ENCODE measurements at places on chromosomes 11 and 22.
A peak's percentile ranks its signal among the peaks of the same experiment; 100 is the strongest.

- no peak for DNase-seq
Measured at GRCh38 chr22:42720263-42721044, at the start of gene A4GALT. Gene A4GALT, minus strand, starts transcription at chr22:42720870. Its CDS starts 26,919 bp downstream, at chr22:42693951.

DNA sequence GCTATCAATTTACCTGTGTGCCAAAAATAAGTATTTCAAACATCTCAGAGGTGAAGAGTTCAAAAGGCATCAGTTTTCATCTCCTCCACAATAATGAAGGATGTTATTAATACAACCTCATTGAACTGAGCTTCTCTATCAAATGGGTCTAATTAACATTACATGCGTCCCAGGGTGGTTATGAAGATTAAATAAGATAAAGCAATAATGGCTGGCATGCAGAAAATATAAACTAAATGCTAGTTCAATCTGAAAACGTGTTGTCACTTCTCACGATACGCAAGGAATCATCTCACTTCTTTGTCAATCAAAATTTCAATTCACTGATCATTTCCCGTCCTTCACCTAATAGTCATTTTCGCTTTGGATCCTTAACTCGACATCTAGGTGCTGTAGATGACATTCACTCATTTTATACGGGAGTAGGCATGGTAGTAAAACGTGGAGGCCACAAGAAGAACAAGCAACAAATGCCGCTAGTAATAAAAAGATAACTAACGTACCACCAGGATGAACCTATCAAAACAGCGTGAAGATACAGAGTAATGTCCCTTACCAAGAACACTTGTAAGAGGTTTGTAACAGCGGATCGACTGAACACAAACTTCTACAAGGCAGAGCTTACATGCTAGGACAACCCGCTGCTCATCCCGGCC lies 918 bp downstream of the CHORDC1 start:
- peak; percentile 10 for DNase-seq

- peak; percentile 22 for DNase-seq
Measured at GRCh38 chr22:43777286-43777685, 34.8 kb downstream of the EFCAB6 start.

DNA sequence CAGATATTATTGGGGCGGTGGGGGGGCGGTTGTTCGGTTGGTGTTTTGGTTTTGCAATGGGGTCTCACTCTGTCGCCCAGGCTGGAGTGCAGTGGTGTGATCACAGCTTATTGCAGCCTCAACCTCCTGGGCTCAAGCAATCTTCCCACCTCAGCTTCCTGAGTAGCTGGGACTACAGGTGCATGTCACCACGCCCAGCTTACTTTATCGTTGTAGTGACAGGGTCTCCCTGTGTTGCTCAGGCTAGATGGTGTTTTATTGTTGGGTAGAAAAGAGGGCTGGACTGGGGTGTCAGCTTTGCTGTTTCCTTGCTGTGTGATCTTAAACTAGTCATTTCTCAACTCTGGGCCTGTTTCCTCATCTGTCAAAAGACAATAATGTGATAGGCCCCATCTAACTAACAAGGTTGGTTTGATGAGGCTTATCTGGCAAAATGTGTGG lies 17.5 kb upstream of the MYH9 start:
- DNase-seq: peak; percentile 97

GRCh38 chr11:3123305-3123704 lies 41.8 kb downstream of the OSBPL5 start:
- DNase-seq: no peak

- peak; percentile 67 for DNase-seq
Measured at GRCh38 chr22:23282089-23282501, 101.8 kb downstream of the BCR start.

GRCh38 chr11:118846181-118846935 lies 37.3 kb upstream of the CXCR5 start:
- no peak for DNase-seq

GRCh38 chr11:110582728-110583432 lies 129.4 kb downstream of the ARHGAP20 start:
- no peak for DNase-seq

Data from MV-4-11 (cell line).